NCI-H1694 (cell line): ENCODE measurements at places on chromosomes 6 and 20.

GRCh38 chr20:58077282-58077681 is 151.2 kb downstream of the ANKRD60 start:
- no peak for DNase-seq

- DNase-seq: no peak
Observed at GRCh38 chr6:55175078-55176049, 1.0 kb downstream of the HCRTR2 start.

- no peak for DNase-seq
Observed at GRCh38 chr6:72911463-72912155, 289.7 kb downstream of the KCNQ5 start.

DNA sequence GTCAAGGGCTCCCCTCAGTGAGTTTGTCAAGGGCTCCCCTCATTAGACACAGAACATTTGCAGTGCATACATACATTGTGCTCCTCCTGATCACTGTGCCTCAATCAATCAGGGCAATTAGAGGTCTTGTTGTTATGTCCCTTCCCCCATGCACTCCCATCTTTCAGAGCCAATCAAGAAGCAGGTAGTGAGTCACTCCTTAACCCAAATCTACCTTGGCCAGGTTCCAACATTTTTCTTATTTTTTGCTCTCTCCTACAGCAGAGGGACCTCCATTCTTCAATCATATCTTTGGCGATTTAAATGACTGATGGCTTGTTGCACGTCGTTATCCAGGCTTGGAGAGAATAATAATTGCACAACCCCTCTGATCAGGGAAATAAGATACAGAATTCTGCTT is 409.9 kb upstream of the SPTLC3 start:
- no peak for DNase-seq

DNA sequence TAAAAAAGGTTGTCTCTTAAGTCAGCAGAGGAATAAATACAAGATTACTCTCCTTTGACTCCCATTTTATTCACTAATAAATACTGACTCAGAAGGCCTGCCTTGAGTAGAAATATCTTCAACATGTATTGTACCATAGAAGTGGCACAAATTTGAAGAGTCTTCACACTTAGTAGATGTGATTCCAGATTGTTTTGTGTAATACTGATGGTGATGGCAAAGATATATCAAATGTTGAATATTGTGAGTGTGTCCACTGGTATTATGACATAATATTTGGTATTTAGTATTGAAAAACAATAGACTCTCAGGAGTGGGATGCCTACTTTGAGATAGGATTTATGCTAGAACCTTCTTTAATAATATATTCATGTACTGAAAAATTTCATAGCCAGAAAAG is 7.0 kb downstream of the ADGRB3 start:
- no peak for DNase-seq

GRCh38 chr6:170347091-170347490 is 40.5 kb downstream of the FAM120B start:
- DNase-seq: no peak
